ENCODE measurements at places on chromosomes 12 and 14.

- DNase-seq = no peak
Observed at GRCh38 chr12:90481748-90482147, 473.2 kb downstream of the CCER1 start.

DNA sequence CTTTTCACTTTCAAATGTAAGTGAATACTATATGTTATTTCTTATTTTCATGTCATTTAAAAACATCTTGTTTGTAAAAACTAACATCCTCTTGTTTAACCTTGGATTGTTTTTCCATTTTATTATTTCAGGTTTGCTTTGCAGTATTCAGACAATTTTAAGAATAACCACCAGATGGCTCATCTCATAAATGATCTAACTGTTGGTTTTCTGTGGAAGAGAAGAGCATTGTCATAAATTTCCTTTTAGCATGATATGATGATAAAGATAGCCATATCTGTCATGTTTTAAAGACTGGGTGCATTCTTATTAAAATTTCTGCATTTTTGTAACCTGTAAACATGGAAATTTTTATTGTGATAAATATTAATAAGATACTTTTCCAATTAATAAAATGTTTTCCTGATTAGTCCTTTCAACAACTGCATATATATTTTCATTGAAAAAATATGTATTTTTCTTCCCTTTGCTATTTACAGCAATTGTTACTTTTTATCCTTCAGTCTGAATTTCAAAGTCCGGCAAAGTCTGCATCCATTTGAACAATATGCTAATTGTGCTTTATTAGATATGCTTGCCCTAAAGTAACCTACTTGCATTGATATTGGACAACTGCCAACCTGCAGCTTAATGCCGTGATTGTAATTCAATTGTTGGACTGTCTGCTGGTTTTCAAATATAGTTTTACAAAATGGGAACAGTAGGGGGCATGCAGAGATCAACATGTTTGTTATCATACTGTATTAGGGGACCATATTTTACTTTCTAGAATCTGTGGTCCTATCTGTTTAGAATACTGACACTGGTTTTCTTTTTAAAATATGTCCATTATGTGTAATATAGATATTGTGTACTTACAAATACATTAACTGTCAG is 163.4 kb downstream of the GARIN6 start:
- no peak for DNase-seq

DNA sequence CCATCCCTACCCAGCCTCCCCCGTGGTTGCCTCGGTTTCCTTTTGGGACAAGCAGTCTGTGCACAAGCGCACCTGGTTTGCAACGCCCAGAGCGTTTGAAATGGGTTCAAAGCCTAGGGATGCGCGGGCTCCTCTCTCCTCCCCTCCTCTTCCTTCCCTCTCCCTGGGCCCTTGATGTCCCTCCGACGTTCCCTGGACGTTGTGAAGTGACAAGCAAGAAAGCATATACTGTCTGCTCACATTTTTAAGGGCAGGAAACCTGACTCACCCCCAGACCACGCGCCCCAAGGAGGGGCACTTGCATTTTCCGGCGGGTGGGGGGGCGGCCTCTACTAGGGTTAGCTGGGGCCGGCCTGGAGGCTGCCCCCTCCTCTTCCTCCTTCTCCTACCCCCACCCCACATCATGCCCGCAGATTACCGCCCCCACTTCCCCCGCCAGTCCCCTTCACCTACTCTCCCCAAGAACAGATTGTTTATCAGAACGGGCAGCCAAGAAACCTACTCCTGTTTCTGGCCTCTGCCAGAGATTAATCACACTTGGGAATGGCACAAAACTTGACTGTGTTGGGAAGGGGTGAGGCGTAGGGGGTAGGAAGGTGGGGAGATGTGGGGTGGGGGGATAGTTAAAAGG is 9.5 kb upstream of the IRF2BPL start:
- DNase-seq = no peak

- DNase-seq = no peak
Observed at GRCh38 chr14:50569714-50570274, 9.8 kb downstream of the ATL1 start.

- DNase-seq = no peak
Observed at GRCh38 chr14:36585100-36585499, 2.7 kb upstream of the NKX2-8 start.

DNA sequence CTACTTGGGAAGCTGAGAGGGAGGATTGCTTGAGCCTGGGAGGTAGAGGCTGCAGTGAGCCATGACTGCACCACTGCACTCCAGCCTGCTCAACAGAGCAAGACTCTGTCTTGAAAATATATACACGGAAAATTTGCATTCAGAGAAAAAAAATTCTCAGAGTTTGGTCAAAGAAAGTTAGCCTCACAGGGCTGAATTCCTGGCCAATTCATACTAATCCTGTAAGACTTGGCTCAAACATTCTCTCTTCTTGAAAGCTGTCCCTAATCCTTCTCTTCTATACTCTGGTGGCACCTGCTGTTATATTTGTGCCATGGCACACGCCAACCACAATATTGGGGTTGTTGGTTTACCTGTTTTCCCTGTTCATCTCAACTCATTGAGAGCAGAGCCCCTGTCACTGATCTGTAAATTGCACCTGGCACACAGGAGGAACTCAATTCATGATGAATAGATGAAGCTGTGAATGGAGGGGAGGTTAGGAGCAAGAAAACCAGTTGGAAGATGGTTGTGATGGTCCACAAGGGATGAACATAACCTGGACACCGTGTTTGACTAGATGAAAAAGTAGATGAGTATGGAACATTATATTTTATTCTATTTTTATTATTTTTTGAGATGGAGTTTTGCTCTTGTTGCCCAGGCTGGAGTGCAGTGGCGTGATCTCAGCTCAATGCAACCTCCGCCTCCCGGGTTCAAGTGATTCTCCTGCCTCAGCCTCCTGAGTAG is 36.8 kb upstream of the SPTSSA start:
- DNase-seq = no peak

DNA sequence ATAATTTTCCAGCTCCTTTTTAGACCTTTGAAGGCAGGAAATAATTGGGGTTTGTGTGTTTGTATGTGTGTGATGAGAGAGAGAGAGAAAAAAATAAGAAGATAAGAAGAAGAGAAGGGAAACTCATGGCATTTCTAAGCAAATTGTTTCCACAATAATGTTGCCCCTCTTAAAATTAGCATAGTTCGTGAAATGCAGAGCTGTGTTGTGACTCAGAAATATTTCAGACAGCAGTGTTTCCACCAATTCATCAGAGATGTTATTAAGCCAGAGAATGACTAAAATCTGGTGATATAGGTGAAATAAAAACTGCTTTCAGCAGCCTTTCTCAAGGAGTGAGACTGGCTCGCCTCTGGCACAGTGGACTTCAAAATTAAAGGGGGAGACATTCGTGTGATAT is 65.9 kb upstream of the ARHGAP5 start:
- no peak for DNase-seq

DNA sequence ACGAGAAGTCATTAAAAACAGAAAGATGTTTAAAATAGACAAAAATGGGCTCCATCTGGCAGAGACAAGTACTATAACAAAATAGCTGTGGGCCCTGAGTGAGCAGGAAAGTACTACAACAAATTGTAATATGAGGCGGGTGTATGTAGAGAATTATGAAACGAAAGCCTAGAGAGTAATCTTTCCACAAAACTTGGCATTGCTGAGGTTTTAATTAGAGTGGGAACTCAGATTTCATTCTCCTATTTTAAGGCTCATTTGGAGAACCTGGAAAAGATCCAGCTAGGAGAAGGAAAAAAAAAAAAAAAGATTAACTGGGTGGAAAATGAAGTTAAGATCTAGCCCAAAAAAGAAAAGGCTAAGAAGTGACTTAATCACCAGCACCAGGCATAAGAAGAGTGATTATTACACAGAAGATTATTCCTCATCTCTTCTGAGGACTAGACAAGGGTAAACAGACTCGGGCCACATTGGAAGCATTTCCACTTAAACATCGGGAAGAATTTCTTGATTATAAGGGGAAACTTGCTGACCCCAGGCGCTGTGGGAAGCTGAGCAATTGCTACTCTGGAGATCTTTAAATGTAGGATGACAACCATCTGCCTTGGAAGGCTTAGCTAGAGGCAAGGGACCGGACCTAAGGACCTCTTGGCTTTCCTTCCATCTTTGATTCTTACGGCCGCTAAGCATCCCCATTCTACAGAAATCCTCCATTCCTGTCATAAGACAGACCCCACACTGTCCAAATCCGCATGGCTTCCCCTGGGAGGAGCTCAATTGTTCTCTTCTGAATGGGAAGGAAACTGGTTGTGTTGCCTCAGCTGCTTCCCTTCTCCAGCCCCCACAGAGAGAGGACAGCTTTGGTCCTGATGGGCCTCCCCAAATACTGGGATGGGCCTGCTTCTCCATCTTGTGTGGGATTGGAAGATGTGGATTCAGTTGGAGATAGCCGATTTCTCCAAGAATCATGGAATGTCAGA is 40.6 kb downstream of the IGF1 start:
- no peak for DNase-seq

DNA sequence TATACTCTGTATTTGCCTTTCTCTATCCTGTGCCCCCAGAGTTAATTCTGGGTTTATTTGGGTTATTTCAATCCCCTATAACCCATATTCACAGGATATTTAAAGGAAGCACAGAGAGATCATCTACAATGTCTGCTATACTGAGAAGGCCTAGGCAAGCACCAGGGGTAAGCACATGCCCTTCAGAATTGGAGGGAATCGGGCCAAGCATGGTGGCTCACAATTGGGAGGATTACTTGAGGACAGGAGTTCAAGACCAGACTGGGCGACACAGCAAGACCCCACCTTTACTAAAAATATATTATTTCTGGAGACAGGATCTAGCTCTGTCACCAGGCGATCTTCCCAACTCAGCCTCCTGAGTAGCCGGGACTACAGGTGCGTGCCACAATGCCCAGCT is 11.3 kb downstream of the FOXN3 start:
- DNase-seq = no peak

- no peak for DNase-seq
Observed at GRCh38 chr14:96215452-96216244, 11.0 kb downstream of the BDKRB2 start.

DNA sequence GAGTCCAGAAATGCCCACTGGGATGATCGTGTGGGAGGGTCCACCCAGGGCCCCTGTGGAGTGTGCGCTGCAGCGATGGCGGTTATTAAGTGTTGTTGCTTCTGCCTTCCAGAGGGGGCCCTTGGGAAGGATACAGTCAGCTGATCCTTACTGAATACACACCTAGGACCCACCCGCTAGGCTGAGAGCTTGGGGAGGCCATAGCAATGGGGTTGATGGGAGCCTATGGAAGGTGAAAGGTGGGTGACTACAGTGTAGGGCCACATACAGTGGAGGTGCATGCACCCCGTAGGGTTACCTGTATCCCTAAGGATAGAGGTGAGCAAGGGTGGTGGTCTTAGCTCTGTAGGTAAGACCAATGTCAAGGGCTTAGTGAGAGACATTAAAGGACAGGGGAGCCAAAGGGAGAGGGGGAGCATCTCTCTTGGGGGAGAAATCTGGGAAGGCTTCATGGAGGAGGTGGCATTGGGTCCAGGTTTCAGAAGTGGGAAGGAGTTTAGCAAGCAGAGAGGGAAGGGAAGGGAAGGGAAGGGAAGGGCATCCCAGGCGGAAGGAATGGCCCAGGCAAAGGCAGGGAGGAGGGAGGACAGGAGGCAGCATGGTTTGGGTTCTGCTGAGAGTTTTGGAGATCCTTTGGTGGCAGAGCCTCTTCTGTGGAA is 73.1 kb upstream of the RIN3 start:
- DNase-seq = no peak

DNA sequence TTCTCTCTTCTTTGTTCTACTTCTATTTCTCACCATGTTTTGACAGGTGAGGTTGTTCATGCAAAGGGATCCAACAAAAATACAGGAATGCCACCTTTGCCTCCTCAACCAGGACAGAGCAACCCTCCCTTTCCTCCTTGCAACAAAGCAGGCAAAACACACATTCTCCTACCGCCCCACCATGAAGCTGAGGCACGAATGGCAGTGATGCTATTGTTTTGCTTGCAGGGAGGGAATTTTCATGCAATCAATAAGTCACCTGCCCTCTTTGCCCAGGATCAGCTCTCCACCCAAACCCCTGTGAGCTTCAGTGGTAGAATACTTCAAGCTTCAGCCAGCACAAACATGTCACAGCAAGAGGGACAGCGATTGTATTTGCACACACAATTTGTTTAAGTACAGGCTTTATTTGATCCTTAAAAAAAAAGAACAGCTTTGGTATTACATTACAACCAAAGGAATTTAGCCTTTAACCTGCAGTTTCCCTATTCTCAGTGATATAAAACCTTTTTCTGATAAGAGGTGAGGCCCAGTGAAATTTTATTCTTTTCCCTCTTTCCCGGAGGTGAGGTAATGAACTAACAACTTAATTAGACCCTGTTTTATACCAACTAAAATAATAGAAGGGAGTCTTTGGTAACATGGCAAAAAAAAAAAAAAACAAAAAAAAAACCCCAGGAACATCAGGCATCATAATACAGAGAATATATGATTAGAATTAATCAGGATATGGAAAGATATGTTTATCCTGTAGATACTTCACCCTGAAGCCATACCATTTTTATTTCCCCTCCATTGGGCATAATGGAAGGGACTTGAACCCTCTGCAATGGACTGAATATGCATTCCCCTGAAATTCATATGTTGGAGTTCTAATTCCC is 87.0 kb upstream of the EEA1 start:
- DNase-seq = no peak

- no peak for DNase-seq
Observed at GRCh38 chr14:75069811-75070145, 337 bp downstream of the ZC2HC1C start.

GRCh38 chr14:30620178-30620577 is 1.9 kb upstream of the SCFD1 start:
- DNase-seq = no peak

GRCh38 chr14:90535556-90536090 is 138.8 kb downstream of the CALM1 start:
- no peak for DNase-seq

GRCh38 chr12:64102339-64102738 is 119.8 kb downstream of the KICS2 start:
- no peak for DNase-seq

DNA sequence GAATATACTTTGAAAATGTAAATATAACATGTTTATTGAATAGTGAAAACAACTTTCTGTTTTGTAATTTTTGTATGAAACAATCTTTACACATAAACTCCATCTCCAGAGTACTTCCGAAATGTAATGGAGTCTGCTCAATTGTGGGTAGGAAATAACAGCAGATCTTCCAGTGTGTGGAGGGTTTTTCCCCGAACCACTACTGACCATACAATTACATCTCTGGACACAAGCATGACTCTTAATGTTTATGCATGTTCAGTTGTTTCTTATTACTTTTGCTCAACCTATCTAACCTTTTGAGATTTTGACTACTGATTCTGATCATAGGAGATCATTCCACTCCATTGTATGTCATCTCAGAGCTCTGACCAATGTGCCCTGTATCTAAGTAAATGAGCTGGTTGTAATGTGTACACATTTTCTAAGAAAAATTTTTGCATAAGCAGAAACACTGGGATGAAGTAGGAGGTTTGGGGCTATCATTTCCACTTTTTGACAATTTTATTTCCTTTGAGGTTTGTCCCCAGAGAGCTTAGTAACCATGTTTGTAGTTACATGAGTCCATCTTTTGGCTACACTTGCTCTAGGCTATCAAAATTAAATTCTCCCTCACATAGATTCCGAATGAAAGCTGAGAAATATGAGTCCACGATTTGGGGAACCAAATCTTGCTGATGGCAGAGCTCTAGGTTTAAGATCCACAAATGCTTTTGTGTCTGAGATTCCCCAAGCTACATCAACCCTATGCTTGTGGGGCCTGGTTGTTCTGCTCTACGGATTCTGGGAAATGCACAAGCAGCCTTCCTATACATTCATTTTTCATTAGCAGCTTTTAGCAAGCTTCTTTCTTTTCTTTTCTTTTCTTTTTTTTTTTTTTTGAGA is 21.4 kb upstream of the CLEC4D start:
- no peak for DNase-seq

Measured in brain pericyte (primary cell).